ENCODE measurements at places on chromosomes 3 and 15.

DNA sequence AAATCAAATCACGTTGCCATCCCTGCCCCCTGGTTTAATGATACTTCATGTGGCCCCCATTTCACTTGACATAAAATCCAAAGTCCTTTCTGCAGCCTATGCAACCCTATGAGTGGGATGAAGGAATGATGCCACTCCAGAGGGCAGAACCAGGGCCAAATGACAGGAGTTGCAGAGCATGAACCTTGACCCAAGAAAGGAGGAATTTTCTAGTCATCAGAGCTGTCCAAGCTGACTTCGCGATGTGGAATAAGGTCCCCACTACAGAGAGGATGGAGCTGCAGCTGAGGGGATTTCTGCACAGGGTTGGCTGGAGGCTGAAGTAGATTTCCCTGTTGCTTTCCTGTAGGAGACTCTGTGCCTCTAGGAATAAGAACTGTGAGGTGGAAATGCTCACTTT, 15.8 kb upstream of the EPHB3 start:
- no peak for DNase-seq

DNA sequence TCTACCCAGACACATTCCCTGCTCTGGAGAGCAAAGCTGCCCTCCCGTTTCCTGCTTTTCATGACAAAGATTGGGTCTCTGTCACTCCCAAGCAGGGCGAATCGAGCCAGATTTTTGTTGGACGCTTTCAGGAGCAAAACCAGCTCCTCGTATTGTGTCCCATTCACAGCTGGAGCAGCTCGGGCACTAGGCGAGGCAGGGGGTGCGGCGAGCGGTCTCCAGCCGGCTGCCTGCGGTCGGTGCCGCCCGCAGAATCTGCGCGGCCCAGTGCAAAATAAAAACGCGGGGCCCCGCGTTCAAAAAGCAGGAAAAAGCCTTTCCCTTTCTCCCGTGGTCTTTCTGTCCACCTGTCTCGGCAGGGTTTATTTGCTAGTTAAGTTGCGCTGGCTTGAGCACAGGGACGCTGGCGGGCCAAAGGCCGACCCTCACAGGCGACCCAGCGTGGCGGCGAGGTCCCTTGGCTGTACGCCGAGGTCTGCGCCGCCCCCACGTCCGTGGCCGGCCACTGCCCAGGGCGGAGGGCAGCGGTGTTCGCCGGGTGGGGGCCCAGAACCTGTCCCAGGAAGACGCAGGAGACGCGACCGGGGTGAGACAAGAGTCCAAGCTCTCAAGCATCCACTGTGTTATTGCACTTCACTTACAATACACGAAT, 71.2 kb downstream of the CYP19A1 start:
- DNase-seq: no peak

- DNase-seq: no peak
Observed at GRCh38 chr15:27865323-27865922, 233.7 kb downstream of the OCA2 start.

DNA sequence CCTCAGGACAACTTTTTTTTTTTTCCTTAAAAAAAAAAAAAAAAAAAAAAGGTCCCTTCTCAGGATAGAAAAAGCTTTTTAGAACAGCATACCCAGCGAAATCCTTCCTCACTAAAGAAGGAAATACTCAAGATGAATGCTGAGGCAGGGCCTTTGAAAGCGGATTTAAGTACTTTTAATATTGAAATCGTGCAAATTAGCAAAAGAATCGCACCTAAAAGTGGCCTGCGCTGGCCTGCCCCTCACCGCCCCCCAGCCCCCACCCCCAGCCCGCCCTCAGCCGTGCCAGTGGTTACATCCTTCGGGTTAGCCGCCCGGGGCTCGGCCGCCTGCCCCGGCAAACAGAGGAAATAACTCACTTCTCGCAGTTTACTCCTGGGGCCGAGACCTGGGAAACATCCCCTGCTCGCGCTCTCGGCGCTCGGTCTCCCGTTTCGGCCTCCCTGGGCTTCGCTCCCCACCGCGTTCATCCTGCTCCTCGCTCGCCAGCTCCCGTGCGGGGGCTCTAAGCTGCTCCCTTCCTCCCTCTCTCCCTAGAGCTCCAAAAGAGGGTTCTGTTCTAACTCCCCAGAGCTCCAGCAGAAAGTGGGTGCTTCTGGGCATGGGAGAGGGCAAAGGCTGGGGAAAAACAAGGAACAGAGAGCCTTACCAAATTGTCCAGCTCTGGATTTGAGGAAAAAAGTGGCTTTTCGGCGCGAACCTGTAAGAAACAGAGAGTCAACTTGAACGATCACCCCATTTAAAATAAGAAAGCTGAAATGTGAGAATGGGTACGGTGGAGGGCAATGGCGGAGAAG, 5.2 kb downstream of the MEIS2 start:
- DNase-seq: no peak

GRCh38 chr3:169529013-169529412, 134.5 kb downstream of the MECOM start:
- DNase-seq: no peak

DNA sequence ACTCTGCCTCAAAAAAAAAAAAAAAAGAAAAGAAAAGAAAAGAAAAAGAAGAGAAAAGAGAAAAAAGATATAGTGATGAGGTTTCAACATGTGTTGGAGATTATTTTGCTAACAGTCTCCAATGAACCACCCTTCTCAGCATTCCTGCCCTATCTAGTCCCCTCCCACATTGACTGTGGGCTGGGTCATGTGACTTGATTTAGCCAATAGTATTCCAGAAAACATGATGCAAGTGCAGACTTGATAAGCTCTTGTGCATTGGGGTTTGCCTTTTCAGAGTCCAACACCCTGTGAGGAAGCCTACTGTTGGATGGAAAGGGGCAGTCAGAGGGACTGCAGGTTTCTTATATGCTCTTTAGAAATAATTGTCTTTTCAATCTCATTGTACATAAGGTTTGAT, 37.8 kb upstream of the MED12L start:
- DNase-seq: peak; percentile 83

DNA sequence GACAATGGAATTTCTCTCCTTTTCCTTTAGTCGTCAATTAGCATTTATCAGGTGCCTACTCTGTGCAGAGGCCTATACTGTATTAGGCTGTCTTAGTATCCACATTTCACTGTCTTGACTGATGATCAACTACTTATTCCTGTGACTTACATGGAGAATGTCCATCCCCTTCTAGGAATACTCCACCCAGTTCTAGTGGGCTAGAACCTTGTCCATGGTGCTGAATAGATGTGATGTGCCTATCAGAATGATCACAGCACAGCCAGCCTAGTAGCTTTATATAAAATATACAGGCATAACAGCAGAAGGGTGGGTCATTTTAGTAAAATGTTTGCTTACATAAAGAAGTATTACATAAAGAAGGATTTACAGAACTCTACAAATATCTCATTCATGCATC, 621.4 kb downstream of the PDCD6IP start:
- DNase-seq: no peak

GRCh38 chr3:107822308-107822707, 268.5 kb downstream of the CD47 start:
- DNase-seq: no peak

DNA sequence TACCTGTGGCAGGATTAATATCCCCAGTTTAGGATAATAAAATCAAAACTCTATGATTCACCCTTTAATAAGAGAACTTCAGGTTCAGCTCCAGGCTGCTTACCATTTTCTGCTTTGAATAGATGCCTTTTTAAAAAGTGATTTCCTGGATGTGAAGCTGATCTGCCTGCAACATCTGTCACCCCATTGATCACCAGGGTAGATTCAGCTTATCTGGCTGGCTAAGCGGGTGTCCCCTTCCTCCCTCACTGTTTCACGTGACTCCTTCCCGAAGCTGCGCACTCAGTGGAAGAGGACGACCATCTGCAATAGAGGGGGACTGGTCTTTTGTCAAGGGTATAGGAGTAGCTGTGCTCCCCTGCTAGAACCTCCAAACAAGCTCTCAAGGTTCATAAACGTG, 128.1 kb downstream of the IL1RAP start:
- DNase-seq: no peak

DNA sequence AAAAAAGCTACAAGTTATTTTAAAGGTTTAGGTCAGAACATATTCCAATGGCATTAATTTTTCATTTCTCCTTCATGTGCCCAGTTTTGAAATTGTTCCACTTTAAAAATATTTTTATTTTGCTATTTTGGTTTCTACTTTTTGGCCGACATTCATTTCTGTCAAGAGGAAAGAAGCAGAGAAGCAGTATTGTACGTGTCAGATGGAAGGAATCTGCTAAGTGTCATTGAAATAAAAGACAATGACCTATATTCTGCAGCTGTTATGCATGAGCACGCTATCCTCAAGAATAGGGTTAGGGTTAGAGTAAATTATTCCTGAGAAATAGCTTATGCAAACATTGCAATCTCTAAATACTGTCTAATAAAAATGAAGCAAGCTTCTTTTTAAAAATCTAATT, 941.7 kb downstream of the TUSC7 start:
- no peak for DNase-seq

DNA sequence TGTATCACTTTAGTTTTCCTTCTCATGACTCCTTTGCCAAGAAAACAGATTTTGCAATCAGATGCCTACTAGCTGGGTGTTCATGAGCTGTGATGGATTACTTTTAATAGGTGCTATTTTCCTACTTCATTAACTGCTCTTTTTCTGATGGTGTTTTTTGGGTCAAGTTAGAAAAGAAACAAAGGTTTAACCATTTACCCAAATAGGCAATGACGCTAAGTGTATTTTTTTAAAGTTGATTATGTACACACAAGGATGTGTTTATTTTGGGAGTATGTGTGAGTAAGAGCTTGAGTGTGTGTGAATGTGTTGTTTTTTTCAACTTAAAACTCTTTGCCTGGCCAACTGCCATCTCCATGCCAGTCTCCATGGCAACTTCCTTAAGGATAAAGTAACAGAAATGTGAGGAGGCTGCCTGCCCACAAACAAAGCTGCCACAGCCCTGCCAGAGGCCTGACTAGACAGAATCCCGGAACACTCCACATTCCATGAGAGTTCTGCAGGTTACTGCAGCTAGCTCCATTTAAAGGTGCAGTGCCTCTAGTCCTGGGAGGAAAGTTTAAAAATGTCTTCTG, 215.6 kb upstream of the RBMS3 start:
- DNase-seq: peak; percentile 98

- DNase-seq: no peak
Observed at GRCh38 chr3:23830869-23831484, 25.2 kb downstream of the UBE2E1 start.

DNA sequence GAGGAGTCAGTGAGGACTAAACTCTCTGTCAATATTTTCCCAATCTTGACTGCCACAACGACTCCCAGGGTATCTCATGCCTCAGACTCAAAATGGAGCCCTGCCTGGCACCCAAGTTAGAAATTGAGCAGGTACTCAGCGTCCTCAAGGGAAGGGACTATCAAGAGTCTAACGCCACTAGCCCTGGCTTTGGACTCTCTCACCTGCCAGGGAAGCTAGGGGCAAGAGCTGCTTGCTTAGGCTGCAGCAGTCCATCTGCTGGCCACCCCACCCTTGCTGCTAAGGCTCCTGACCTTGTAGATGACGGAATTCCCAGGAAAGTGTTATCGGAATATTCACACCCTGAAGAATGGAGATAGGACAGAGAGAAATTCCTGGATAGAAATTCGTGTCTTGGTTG, 33.0 kb downstream of the ZIC4 start:
- DNase-seq: no peak

GRCh38 chr15:100869151-100869999, 10.3 kb upstream of the ALDH1A3 start:
- peak; percentile 52 for DNase-seq

DNA sequence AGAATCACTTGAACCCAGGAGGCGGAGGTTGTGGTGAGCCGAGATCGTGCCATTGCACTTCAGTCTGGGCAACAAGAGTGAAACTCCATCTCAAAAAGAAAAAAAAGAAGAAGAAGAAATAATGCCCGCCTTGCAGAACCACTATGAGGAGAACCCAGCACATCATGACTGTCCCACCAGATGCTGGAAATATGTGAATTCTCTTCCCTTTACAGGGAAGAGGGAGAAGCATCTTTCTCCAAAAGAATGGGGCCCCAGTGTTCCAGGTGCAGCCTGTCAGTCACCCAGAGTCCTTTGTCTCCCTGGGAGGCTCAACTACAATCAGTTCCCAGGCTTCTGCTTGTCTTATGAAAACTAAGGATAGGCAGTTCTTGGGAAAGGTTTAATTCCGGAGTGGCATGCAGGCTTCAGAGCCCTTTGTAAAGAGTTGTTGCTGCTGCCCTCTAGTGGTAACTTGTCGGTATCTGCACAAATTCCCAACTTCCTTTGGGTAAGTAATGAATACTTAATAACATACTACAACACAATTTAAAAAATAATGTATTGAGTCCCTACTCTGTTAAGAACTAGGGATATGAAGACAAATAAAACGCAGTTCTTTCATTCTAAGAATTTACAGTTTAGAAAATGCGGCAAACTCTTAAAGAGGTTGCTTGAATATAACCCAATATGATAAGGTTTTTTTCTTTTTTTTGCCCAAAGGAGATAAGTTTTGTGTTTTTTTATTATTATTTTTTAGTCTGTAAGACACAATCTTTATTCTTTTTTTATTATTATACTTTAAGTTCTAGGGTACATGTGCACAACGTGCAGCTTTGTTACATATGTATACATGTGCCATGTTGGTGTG, 18.6 kb upstream of the TICRR start:
- peak; percentile 41 for DNase-seq

GRCh38 chr3:126679831-126680666, 24.0 kb upstream of the CHCHD6 start:
- no peak for DNase-seq

DNA sequence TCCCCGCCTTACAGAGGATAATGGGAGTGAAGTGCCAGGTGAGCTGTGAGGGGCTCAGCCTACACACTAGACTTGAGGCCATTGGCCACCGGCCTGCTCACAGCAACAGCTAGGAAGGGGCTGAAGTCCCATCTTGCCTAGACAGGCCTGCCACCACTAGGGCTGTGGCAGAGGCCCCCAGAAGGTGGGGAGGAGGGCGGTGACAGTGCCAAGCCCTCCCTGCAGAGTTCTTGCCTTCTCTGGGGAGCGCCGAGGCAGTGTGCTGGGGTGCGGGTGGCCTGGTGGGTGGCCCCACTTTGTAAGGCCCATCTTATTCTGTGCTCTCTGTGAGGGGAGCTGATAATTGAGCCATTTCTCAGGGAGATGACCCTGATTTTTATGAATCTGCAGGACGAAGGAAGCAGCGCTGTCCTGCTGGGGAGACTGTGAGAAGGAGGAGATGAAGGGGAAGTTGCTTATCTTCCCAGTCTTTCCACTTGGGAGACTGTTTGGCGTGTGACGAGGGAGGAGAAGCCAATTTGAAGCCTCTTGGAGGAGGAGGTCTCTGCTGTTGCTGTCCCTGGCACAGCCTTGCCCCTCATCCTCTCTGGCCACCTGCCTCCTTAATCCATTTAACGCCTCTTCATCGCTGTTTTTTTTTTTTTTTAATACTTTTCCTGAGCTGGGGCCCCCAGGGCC, 104.3 kb downstream of the LINGO1 start:
- no peak for DNase-seq

- DNase-seq: peak; percentile 3
Observed at GRCh38 chr15:41622901-41623300, 37.3 kb upstream of the MGA start.

- peak; percentile 31 for DNase-seq
Observed at GRCh38 chr15:37764733-37765191, 169.7 kb upstream of the TMCO5A start.

GRCh38 chr3:157128771-157129681, 30.9 kb downstream of the CCNL1 start:
- DNase-seq: peak; percentile 73
